Suppressor macrophage treated with lipopolysaccharide for 4 hours (primary cell): ENCODE measurements at places on chromosomes 1 and 21.

DNA sequence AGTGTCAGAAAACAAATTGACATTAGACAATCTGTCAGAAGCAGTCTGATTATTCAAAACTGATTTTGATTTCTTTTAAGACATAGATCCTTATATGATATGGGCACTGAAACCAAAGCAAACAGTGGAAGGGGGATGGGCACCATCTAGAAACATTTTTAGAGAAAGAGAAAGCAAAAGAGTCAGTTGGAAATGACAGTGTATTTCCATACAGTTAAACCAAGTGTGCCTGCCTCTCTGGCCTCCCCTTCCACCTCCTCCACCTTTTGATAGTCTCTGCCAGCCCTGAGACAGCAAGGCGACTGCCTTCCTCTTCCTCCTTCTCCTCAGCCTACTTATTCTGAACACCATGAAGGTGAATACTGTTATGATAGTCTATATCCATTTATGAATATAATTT, 949.7 kb downstream of the AMY1C start:
- DNase-seq: no peak

- DNase-seq: no peak
Measured at GRCh38 chr1:35361638-35362037, 93.1 kb downstream of the ZMYM4 start.

DNA sequence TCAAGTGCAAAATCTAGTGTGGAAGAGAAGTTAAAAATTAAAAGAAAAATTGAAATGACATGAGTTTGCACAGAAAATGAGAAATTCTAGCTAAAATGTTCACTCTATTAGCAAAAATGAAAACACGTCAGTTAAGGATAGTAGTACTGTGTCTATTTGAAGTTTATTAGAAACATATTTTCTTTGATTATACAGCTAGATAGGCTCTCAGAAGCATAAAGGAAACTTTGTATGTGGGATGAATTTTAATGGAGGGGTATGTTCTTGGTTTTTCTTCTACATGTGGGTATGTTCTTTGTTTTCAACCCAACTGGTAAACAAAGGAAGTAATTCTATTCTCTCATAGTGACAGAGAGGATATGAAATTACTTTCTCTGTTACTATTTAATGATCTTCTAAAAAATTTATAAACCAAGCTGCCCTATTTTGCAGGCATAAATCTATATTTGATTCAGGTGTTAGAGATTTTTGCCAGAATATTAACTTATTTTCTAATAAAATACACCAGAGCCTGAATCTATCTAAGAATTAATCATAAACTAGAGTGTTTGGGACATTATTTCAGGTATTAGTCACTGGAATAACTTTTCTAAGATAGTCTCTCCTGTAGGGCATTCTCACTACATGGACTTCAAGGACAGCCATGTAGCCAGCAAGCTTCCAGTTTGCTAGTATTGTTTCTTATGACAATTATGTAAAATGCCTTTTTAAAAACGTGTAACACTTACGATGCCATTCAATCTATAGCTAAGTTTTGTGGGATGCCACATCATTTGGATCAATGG, 15.8 kb downstream of the GPSM2 start:
- no peak for DNase-seq

GRCh38 chr1:99264201-99265021, at the start of gene PLPPR4:
PLPPR4 (plus strand) TSS chr1:99264492; CDS start chr1:99264594, 102 bp downstream.
- peak; percentile 3 for DNase-seq

DNA sequence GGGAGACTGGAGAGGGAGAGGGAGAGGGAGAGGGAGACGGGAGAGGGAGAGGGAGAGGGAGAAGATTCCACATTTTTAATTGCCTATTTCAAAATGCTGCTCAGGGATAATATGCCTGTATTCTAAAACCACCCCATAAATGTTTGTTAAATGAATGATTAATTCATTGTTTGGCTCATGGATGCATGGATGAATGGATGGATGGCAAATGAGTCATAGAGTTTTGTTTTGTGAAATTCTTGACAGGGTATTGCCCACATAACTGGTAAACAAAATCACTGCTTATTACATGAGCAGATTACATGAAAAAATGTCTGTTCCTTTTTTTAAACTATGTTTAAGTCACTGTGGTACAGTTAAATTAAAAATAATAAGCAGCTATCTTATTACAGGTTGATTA, 220.4 kb downstream of the ZP4 start:
- DNase-seq: no peak

DNA sequence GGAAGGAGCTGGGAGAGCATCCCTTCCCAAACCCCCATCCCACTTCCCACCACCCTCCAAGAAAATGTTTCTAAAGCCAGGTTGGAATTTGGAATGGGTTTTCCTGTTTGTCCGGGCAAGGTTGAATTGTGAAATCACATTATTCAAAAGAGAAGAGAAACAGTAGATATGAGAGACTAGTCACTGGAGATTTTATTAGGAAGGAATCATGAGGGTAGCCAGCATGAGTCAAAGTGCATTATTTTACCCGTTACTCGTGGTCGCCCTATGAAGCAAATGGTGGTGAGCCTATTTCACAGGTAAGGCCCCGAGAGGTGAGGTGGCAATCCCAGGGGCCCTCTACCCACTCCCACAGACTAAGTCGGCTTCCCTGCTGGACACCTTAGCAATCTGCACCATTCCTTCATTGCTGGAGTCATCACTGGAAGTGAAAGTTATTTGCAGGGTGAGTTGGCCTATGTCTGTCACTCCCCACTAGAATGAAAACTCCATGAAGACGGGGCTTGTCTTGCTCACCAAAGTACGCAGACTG, 52.8 kb downstream of the TOMM20 start:
- DNase-seq: peak; percentile 77

GRCh38 chr1:236288620-236288976, 6.8 kb upstream of the ERO1B start:
- DNase-seq: no peak

DNA sequence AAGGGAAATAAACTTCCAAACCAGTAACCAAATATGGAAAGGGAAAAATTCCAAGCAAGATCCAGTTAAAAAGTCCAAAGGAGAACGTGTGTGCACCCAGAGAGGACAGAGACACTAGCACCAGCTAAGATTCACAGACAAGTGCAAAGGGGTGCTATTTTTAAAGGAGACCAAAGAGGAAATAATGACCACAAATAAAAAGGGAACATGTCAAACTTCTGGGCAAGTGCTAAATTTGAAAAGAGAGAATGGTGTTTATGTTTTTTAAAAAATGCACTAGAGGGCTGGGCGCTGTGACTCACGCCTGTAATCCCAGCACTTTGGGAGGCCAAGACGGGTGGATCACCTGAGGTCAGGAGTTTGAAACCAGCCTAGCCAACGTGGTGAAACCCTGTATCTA, 8.6 kb downstream of the JAM2 start:
- no peak for DNase-seq

- no peak for DNase-seq
Measured at GRCh38 chr1:213171711-213172110, 120.7 kb downstream of the RPS6KC1 start.

DNA sequence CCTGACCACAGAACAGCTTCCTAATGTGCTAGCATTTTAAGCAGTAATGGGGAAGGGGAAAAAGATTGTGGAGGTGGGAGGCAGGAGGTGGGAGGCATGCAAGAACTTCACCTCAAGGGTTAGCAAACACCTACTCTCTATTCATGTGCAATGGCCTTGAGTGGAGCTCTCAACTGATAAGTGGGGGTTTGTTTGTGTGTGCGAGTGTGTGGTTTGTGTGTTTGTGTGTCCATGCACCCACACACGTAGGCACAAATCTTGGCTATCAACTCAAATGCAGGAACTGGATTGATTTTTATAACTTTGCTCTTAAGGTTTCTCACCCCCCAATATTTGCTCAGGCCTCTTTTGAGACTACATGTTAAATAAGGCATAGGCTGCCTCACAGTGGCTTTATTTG, 78.6 kb downstream of the SYT6 start:
- DNase-seq: no peak

- peak; percentile 24 for DNase-seq
Measured at GRCh38 chr1:163528710-163529348, 207.1 kb downstream of the NUF2 start.

- DNase-seq: peak; percentile 59
Measured at GRCh38 chr1:33255347-33256220, 708 bp upstream of the ZNF362 start.

DNA sequence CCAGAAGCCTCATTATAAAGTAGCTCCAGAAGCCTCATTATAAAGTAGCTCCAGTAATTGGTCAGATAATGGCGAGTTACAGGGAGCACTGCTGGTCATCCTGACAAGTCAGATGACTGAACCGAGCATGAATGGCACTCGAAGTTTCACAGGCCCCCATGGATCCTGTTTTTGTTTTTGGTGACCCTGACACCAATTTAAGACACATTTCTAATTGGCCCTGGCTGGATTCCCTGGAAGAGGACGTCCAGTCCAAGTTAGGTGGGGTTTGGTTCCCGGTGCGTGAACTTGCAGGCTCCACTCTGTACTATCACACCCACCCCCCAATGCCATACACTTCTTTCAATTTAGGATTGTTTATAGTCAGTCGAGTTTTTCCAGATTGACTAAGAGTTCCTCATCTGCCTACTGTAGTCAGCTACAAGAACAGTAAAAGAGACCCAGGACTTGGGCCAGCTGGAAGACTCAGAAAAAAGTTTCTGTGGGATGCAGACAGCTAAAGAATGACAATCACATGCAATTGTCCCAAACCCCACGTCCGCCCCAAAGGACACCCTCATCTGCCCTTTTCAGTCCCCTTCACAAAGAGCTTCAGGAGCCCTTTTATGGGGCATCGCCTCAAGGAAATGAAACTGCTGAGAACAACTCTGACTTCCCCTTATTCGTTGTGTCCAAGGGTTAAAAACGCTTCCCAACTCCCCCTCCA, 2.7 kb downstream of the DHRS3 start:
- peak; percentile 65 for DNase-seq

GRCh38 chr1:225987491-225988316, 11.4 kb downstream of the SDE2 start:
- peak; percentile 59 for DNase-seq

DNA sequence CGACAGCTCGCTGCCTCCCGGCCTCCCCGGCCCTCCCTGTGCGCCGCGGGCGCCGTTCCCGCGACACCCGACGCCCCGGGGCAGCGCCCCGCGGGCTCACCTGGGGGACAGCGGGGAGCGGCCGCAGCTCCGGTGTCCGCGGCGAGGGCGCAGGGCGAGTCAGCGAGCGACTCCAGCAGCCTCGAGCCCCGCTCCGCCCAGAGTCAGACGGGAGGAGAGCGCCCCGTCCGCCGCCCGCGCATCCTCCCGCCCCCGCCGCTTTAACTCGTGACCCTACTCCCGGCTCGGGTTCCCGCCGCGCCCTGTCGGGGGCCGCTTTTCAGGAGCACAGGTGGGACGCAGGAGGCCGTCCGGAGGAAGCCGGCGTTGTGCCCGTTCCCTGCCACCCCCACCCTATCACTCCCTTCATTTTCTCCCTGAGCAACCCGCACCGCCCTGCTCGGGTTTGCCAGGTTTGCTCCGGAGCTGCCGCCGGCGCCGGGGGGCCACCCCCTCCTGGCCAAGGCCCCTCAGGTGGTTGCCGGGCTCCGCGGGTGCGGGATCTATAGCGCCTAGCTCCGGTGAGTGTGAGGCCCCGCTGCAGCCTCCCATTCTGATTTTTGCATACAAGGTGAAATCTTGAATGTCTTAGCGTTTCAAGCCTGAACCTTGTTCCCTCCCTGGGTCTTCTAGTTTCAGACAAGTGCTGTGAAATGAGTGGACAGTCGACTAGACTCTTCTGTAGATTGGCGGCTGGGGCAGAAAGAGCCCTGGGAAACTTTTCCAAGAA, at the start of gene MCOLN3:
Gene MCOLN3, minus strand, starts transcription at position 205 of the 769 bp plus-strand sequence. CDS start 3,140 bp downstream, outside the sequence.
- peak; percentile 27 for DNase-seq

GRCh38 chr1:22852144-22852655, 120.5 kb downstream of the LACTBL1 start:
- no peak for DNase-seq

- DNase-seq: no peak
Measured at GRCh38 chr1:173505391-173505790, 28.3 kb downstream of the PRDX6 start.

- DNase-seq: peak; percentile 49
Measured at GRCh38 chr21:36747815-36748383, 49.0 kb downstream of the SIM2 start.

GRCh38 chr1:180168786-180169639, 14.3 kb downstream of the QSOX1 start:
- peak; percentile 25 for DNase-seq

- DNase-seq: peak; percentile 93
Measured at GRCh38 chr1:231626535-231626950, at the start of gene DISC1. DISC1 (plus strand) TSS chr1:231626790; CDS start chr1:231626868, 78 bp downstream.

DNA sequence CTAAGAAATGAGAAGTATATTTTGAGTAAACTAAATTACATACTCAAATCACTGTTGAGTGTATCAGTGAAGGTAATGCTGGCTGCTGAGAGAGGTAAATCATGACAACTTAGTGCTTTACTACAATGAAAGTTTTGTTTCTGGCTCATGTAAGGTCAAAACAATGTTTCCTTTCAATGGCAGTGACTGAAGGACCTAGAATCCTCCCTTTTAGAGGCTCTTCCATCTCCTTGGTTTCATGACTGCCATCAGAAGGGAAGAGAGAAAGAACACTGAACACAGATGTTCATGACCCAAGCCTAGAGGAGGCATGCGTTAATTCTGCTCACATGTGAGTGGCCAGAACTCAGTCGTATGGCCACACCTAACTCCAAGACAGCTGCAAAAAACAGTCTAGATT, 130.6 kb downstream of the AKT3 start:
- DNase-seq: no peak

GRCh38 chr1:31447210-31447609, 34.2 kb downstream of the SERINC2 start:
- no peak for DNase-seq

GRCh38 chr1:223008808-223009207, 134.2 kb downstream of the TLR5 start:
- DNase-seq: no peak

GRCh38 chr21:18951271-18952038, 547.9 kb upstream of the TMPRSS15 start:
- peak; percentile 6 for DNase-seq

DNA sequence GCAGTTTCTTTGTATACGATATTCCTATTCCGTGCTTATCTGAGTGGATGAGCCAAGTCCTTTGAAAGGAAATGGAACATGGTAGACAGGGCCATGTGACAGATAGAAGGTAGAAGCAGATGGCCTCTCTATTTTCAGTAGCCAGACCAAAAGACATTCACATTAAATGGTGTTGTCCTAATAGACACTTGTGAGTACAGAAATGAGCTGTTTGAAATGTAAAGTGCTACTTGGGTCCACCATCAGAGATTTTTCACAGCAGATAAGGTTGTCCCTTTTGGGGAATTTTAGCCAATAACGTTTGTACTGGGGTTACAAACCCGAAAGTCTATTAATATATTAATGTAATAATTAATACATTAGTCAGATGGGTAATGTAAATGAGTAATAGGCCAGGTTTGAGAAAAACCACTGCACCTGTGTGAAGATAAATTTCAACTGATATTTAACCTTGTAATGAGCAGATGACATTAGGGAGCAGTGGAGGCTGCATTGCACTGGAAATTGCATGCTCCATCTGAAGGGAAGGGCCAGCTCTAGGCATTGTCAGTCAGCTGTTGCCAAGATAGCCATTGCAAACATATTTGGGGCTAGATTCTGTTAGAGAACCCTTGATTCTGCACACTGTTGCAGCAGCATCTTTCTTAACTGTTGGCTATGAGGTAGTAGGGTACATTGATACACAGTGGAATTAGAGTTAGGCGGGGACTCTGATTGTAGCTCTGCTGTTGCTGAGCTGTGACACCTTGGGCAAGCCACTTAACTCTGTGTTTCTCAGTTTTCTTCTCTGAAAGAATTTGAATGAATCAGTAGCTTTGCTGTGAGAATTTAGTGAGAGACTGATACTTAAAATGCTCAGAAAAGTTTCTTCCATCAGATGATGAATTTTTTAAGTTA, 43.8 kb downstream of the FGGY start:
- no peak for DNase-seq
